ENCODE measurements at places on chromosomes 2 and 18. TPM values are rescaled to one million over a fixed set of nuclear protein-coding genes. Genes with fewer than 3 reads are reported as not detected.

C1QL2 gene
- not detected for total RNA-seq

LAMA1 gene
- not detected for total RNA-seq

MYO1B gene
- 48.5 TPM for total RNA-seq

TUBA4B gene
- not detected for total RNA-seq

ZNF519 gene
- 23.8 TPM for total RNA-seq

DUSP19 gene
- total RNA-seq, result 6.2 TPM

DAW1 gene
- 1.8 TPM for total RNA-seq

NT5C1B gene
- not detected for total RNA-seq

CASP10 gene
- 16.9 TPM for total RNA-seq

SLC4A3 gene
- 7.3 TPM for total RNA-seq

AQP12B gene
- total RNA-seq, result not detected

PRSS56 gene
- not detected for total RNA-seq

NEB gene
- not detected for total RNA-seq

CCBE1 gene
- 5.8 TPM for total RNA-seq

POTEE gene
- not detected for total RNA-seq

CMPK2 gene
- not detected for total RNA-seq

HOXD13 gene
- total RNA-seq, result not detected

TAF1B gene
- total RNA-seq, result 24.8 TPM

CFC1 gene
- not detected for total RNA-seq

LIMS4 gene
- 1.4 TPM for total RNA-seq

AAMP gene
- 165 TPM for total RNA-seq

NEU2 gene
- total RNA-seq, result not detected

EN1 gene
- not detected for total RNA-seq

HAAO gene
- 0.73 TPM for total RNA-seq

PTPRN gene
- total RNA-seq, result not detected

MC4R gene
- not detected for total RNA-seq

SEC11C gene
- total RNA-seq, result 15.8 TPM

ZNF397 gene
- total RNA-seq, result 8.1 TPM

CHAC2 gene
- 5.0 TPM for total RNA-seq

DSC1 gene
- 0.09 TPM for total RNA-seq

SNORC gene
- total RNA-seq, result 20.0 TPM

KLHL14 gene
- not detected for total RNA-seq

ALLC gene
- total RNA-seq, result not detected

CCDC68 gene
- 2.9 TPM for total RNA-seq

ABCB11 gene
- total RNA-seq, result not detected

C2orf78 gene
- not detected for total RNA-seq

ZAP70 gene
- total RNA-seq, result not detected

INHBB gene
- 57.5 TPM for total RNA-seq

RUFY4 gene
- not detected for total RNA-seq

GALNT14 gene
- 3.1 TPM for total RNA-seq

RAX gene
- total RNA-seq, result not detected

ANKRD53 gene
- total RNA-seq, result not detected

TEX44 gene
- total RNA-seq, result not detected

SERPINB3 gene
- total RNA-seq, result not detected

MEIS1 gene
- total RNA-seq, result 9.1 TPM

All from PC-9 (cell line).